Activated T-cell treated with anti-CD3 and anti-CD28 coated beads, Interleukin-2, amount 50 U/mL, for 72 hours (primary cell): ENCODE measurements at places on chromosomes 12 and 14.

DNA sequence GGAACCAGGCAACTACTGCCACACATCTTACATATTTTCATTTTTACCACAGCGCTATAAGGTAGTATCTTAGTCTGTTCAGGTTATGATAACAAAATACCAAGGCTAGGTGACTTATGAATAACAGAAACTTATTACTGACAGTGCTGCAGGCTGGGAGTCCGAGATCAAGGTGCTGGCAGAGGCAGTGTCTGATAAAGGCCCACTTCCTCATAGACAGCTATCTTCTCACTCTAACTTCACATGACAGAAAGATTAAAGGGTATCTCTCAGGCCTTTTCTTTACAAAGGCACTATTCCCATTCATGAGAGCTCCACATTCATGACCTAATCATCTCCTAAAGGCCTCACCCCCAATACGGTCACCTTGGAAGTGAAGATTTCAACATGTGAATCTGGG is 59.8 kb upstream of the MDM1 start:
- no peak for DNase-seq

DNA sequence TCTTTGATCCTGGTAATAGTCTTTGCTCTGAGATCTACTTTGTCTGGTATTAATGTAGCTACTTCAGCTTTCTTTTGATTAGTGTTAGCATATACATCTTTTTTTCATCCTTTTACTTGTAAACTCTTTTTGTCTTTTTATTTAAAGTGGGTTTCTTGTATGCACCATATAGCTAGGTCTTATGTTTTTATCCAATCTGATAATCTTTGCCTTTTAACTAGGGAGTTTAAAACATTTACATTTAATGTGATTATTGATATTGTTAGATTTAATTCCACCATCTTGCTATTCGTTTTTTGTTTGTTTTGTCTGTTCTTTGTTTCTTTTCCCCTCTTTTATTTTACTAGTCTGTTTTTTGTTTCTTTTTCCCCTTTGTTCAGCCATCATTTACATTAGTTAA is 6.0 kb downstream of the CGRRF1 start:
- no peak for DNase-seq

DNA sequence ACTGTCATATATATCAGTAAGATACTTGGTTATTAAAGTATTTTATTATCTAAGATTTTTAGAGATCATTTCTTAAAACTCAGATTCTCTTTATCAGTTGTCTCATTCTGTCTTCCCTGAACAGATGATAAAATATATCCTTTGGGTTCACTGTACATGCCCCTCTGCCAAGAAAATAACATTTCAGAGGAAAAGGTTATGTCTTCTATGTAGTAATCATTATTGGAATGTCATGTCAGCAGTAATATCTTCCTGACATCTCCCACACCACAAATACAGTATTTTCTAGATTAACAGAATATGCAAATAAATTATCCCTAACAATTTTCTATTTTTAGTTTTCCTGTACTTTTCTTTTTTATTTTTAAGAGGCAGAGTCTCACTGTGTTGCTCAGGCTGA is 26.0 kb downstream of the BTBD7 start:
- no peak for DNase-seq

DNA sequence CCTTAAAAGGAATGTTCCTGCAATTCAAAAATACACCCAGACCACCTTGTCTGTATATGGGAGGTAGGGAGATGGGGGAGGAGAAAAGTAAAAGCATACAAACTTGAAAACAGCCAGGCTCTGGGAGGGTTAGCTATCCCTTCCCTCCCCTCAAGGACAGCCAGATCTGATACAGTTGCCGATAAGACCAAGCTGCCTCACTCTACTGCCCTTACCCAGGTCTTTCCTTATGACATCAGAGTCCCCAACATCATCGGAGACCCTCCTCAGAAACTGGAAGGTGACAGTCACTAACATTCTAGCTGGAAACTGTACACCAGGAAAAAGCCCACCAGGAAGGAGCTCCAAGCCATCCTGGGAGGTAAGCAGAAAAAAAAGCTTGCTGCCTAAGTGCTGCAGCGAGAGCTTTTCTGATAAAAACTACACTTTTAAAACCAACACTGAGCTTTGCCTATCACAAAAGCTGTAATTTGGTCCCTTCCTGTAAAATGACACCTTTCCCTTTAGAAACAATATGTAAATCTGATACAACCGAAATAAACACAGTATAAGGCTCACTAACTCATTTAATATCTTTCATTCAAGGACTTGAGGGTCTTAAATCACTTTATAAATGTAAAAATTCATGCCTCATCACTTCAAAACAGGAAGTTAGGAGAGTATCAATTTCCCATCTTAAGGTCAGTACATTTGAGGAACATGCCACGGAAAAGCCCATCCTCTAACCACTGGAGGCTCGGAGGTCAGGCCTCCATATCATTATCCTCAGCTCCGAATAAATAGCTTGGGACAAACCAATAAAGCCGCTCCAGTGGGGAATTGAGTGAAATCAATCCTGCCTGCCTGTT is 20.4 kb upstream of the PLEKHH1 start:
- no peak for DNase-seq

- no peak for DNase-seq
Observed at GRCh38 chr12:11947213-11947612, 123.5 kb upstream of the BCL2L14 start.

- DNase-seq = no peak
Observed at GRCh38 chr12:49973361-49973830, 649 bp downstream of the AQP6 start.

DNA sequence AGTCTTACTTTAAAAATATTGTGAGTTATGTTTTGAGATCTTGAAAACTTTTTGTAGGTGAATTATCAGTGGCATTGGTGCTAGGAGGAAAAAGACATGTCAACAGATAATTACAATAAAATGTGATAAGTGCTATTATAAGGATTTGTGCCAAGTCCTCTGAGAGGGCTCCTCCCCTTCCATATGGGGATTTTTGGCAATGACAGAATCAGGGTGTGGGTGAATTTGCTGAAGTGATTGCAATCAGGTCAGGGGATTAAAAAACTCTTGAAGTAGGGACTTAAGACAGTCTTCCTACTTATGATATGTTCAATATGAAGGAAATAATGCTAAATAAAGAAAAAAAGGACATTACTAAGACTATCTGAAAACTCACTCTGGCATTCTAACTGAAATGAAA is 122.5 kb downstream of the SLC15A5 start:
- no peak for DNase-seq
